SHP77 (cell line): ENCODE measurements at places on chromosomes 2 and 18.

GRCh38 chr18:34913837-34914661, 127.2 kb upstream of the MAPRE2 start:
- DNase-seq, result no peak

GRCh38 chr2:54329482-54330161, 73.6 kb upstream of the TSPYL6 start:
- DNase-seq, result peak; percentile 19

DNA sequence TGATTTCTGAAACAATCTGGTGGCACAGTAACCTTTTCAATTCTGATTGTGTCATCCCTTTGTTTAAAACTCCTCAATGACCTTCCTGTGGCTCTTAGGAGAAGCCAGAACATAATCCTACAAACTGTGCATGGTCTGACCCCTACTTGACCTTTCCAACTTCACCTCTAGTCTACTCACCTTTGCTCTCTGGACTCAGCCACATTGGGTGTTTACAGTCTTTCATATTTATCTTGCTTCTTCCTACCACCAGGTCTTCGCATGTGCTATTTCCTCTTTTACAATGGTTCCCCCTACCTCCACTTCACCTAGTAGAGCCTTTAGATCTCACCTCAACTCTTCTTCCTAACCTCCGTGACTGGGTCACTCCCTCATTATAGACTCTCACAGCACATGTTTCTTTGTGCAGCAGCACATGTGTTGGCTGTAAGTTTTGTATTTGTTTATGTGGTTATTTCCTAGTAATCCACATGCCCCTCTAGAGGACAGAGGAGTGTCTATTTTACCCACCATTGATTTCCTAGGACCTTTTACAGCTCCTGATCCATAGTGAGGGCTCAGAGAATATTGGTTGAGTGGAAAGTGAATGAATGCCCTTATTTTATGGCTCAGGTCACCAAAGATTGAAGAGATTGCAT, 320.8 kb upstream of the MEIS1 start:
- no peak for DNase-seq

- DNase-seq, result no peak
Observed at GRCh38 chr2:187617120-187617519, 62.9 kb upstream of the TFPI start.

DNA sequence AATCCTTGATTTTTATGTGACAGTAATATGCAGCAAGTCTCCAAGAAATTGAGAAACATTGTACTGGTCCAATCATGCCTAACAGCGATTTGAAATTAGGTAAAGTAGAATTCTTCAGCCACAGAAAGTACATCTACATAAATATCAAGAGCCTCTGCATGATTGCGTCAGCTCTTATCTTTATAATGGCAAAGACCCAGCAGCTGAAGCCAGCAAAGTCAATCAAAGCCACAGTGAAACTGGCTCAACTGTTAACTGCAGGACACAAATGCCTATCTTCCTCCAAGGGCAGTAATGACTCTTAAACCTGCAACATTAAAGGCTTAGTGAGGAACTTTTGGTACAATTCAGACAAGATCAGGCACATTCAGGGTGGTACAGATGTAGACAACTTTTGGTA, 102.5 kb downstream of the BARD1 start:
- DNase-seq, result no peak

DNA sequence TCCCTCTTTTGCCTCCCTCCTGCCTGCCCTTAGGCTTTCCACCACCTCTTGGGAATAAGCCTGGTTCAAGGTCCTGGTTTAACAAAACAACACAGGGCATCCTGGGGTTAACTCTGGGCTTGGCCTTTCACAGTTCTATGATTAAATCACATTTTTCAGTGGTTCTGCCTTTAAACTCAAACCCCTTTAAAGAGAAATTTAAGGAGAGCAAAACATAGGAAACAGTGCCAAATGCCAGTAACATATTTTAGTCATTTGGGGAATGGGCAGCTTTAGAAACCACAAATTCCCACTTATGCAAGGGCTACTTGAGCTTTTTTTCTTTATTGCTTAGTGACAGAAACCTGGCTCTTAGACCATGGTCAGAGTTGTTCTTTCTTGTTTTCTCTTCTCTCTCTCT, 112.2 kb upstream of the FZD5 start:
- no peak for DNase-seq

- DNase-seq, result no peak
Observed at GRCh38 chr2:218001629-218002028, 1.2 kb downstream of the TNS1 start.

DNA sequence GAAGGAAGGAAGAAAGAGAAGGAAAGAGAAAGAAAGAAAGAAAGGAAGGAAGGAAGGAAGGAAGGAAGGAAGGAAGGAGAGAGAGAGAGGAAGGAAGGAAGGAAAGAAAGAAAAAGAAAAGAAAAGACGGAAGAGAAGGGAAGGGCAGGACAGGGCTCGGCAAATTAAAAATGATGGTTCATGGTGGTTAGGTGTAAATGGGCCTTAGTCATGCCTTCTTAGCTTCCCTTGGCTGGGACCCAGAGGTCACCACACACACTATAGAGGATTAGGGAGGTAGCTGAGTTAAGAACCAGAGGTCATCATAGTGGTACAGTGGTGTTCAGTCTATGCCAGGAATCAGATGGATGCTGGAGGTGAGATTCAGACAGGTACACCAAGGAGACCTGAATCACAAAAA, 9.3 kb upstream of the ATL2 start:
- no peak for DNase-seq

GRCh38 chr2:119702203-119702917, 23.4 kb downstream of the TMEM177 start:
- no peak for DNase-seq

- no peak for DNase-seq
Observed at GRCh38 chr2:203533676-203534591, 1.2 kb downstream of the RAPH1 start.

GRCh38 chr2:120272763-120273481, 20.3 kb downstream of the RALB start:
- no peak for DNase-seq

- no peak for DNase-seq
Observed at GRCh38 chr2:60899892-60900249, 18.5 kb downstream of the REL start.

- DNase-seq, result no peak
Observed at GRCh38 chr2:37318401-37318800, 6.2 kb downstream of the PRKD3 start.

DNA sequence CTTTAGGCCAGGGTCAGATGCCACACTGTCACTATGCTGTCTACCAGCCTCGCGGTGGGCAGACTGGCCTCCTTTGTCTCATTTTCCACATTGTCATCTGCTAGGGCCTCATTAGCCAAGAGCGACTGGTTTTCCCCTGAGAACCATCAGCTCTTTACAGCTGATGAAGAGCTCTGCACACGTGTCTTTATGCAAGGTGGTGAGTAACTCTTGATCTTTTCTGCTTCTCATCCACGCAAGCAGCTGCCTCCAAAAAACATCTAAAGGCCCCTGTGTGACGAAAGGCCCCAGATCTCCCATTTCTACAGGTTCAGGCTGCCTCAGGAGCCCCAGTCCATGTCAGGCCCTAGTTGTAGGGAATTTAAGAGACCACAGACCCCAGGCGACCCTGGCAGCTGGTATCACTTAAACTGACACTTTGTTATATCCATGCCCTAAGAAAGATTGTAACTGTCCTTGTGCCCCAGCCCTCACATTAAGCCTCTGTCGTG, 52.9 kb downstream of the DPYSL5 start:
- DNase-seq, result no peak

DNA sequence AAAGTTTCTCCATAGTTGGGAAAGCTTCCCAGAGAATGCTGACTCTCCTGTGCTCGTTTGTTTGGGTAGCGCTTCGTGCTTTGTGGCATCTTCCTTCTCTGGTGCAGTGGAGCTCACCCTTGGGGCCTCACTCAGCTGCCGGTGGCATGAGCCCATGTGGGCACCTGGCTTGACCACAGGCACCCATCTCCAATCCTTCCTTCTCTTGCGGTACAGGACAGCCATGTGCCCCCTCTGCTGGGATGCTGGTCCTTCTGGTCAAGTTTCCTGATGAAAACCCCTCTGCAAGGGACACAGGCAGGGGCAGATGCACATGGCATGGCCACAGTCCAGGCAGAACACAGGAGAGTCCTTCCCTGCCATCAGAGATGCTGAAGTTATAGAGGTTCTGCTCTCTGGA, 555.9 kb upstream of the HS6ST1 start:
- no peak for DNase-seq

DNA sequence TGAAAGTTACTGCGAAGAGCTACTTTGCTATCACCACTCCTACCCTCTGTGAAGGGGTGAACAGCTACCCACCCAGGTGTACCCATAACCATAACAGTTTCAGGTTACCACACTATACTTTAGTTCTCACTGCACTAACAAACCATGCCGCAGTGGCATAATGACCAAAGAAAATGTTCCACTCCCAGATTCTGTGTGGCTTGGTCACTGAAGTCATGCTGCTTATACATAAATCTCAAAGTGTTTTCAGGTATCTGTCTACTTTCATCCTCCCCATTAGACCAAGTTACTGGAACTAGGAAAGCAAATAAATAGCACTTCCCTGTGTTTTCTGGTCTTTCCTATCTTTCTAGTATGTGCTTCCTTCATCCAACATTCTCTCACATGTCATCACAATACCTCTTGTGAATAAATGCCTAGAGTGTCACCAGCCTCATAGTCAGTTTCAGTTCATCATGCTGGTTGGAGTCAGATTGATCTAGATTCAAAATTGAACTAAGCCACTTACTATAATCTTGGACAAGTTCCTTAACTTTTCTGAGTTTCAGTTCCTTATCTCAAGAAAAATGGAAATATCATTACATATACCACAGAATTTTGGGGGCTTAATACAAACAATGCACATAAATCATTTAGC, 293.6 kb downstream of the FSIP2 start:
- DNase-seq, result no peak

DNA sequence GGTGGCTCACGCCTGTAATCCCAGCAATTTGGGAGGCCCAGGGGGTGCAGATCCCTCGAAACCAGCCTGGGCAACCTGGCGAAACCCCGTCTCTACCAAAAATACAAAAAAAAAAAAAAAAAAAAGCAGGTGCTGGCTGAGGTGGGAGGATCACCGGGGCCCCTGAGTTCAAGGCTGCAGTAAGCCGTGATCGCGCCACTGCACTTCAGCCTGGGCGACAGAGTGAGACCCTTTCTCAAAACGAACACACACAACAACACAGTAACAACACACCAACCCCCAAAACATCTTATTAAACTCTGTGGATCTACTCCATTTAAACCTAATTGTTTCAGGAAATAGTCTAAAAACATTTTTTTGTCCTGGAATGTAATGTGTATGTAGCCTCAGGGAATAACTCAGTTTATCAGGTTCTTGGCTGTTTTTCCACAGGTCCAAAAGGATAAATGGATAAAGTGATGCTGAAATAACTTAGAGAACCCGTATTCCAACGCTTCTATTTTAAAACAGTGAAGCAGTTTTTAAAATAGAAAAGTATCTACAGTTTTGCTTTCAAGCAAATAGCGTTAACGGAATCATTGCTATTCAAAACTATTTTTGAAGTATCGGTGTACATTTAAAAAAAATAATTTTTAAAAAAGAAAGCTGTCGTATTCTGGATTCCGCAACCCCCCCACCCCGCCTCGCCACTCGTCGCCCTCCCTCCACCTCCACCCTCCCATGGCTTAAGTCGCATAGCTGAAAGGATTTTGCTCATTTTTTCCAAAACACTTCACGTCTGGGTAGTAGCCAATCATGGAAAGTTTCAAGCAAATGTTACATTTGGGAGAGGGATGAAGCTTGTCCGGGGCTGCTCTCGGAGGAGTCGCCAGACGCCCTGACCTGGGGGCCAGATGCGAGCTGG, 895 bp upstream of the GLS start:
- no peak for DNase-seq

- DNase-seq, result peak; percentile 84
Observed at GRCh38 chr2:28639836-28640235, 111.8 kb upstream of the PPP1CB start.

DNA sequence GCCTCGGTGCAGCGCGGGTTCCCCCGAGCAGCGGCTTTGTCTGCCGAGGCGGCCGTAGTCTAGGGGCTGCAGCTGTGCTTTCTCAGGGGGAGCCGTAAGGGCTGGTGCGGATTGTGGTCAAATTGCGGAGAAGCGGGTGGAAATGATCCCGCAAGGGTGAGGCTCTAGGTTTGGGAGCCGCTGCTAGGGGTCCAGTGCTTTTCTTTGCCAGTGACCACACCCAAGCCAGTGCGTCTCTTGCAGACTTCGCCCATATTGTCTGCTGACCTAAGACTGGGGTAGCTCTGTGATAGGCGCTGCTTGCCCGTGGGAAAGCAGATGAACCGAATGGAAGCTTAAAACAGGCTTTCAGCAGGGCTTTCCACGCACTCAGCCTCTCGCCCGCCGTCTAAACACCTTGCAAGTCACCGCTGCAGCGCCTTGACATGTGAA, 2.1 kb downstream of the DPYSL5 start:
- no peak for DNase-seq

DNA sequence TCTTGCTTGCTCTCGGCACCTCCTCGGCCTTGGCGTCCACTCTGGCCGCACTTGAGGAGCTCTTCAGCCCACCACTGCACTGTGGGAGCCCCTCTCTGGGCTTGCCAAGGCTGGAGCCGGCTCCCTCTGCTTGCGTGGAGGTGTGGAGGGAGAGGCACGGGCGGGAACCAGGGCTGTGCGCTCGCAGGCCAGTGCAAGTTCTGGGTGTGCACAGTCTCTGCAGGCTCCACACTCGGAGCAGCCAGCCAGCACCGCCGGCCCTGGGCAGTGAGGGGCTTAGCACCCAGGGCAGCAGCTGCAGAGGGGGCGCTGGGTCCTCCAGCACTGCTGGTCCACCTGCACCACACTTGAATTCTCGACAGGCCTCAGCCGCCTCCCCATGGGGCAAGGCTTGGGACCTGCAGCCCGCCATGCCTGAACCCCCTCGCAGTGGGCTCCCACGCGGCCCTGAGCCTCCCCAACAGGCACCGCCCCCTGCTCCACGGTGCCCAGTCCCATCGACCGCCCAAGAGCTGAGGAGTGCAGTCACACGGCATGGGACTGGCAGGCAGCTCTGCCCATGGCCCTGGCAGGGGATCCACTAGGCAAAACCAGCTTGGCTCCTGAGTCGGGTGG, 411.2 kb upstream of the CHAC2 start:
- no peak for DNase-seq

DNA sequence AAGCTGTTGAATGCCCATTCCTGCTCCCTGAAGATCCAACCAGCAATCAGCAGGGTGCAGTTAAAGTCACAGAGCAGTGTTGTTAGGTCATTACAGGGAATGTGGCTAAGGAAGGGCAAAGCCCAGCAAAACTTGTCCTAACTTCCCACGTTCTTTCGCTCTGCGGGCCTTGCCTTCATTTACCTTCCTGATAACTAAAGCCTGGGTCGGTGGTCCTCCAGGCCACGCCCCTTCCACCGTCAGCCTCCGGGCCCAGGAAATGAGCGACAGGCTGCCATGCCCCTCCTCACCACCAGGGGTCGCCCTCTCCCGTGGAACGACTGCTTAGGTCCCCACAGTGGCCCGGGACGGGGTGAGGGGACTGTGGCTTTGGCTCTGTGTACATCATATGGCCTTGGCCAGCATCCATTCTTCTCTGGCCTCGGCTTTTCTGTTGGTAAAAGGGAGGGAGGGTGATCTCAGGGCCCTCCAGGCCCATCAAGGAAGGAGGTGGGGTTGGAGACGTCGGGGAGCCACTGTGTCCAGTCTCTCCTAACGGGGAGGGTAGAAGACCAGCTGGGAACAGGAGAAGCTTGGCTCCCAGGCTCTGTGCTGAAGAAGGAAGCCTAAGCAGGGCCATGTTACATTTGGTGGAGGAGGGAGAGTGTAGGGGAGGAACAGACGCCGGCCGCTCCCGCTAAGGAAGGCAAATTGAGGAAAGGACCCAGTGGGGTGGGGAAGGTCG, 2.2 kb downstream of the SH2D6 start:
- DNase-seq, result peak; percentile 88
